ENCODE measurements at places on chromosomes 16 and 17.

DNA sequence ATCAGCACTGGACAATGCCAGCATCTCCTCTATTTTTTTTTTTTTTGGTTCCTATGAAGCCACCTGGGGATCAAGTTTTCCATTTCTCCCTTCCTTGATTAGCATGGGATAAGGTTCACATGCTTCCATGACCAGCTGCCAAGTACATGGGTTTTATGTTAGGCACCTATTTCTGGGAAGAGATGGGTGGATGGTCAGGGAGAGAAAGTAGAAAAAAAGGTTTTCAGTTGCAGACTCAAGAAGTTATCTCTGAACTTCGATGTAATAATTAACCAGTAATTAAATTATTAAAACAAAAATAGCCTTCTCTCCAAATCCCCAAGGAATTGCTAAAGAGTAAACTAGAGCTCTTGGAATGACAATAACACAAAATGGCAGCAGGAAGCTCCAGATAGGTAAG is 164.9 kb upstream of the MAF start:
- DNase-seq, result no peak

DNA sequence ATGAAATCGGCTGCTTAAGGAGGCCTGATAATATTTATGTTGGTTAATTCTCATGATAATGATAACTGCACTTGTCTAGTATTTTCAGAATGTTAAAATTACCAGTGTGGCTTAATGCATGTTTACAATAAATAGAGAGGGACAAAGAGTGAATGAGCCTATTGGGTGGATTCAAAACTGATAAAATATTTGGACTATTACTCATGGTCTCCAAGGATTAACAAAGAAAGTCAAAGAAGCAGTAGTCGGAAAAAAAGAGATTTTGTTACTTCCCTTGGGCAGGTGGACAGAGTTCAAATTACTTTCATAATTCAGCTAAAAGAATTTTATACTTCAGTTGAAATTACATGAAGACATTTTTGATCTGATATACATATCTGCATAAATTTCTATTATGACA is 258.2 kb upstream of the PMFBP1 start:
- DNase-seq, result no peak

GRCh38 chr16:2250652-2251295 is 613 bp downstream of the ECI1 start:
- DNase-seq, result no peak

DNA sequence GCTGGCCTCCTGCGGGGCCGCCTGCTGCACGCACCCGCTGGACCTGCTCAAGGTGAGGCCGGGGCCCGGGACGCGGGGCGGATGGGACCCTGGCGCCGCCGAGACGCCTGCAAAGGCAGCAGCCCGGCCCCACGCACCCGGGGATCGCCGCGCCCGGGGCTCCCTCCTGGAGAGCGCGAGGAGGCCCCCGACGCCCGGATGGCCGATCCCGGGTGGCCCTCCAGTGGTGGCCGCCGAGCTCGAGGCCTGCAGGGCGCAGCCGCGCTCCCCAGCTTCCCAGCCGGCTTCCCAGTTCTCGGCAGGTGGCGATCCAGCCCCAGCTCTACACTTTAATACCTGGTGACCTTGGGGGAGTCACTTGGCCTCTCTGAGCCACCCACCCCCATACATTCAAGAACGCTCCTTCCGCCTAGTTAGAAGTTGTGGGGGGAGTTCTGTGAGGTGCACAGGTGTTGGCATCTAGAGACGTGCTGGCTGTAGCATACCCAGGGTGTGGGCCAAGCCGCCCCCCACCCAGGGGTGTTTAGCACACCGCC is 452 bp downstream of the SLC25A10 start:
- no peak for DNase-seq

GRCh38 chr17:76887802-76888201 is 19.6 kb downstream of the MGAT5B start:
- DNase-seq, result no peak

DNA sequence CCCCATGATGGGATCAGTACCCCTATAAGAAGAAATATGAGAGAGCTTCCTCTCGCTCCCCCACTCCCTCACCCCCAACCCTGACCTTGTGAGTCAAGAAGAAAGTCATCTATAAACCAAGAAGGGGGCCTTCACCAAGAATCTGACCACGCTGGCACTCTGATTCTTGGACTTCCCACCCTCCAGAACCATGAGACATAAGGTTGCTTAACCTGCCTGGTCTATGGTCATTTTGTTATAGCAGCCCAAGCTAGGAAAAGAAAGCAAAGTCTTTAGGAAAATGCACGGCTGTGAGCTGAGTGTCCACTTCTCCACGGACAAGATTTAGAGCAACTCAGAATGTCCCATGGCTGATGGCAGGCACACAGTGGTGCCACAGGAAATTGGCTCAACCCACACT is 333.5 kb downstream of the SOX9 start:
- no peak for DNase-seq

DNA sequence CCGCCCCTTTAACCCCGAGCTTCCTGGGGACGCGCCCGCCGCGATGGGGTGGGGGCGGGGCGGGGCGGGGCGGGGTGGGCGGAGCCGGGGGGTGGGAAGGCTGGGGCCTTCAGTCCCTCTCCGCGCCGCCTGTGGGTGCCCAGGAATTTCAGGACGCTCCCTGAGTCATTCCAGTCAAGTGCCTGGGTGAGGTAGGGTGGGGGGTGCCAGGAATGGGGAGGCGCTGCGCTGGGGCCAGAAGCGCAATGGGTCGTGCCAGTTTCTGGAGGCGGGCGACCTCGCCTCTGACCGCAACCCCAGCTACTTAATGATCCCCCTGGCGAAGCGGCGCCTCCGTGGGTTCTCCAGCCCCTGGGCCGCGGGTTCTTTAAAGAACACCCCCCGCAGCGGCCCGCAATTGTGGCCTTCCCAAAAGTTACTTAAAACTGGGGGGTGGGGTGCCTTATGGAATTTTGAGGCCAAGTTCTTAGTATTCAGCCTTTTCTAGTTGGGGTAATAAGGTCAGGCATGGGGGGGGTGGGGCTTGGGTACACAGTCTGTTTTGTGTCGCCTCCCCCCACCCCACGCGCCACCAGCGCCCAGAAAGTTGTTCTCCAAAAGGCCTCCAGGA is 826 bp upstream of the GSE1 start:
- DNase-seq, result no peak

- DNase-seq, result no peak
Measured at GRCh38 chr16:11524098-11524760, 62.5 kb downstream of the LITAF start.

- no peak for DNase-seq
Measured at GRCh38 chr16:3988824-3989223, 108.3 kb upstream of the CREBBP start.

- no peak for DNase-seq
Measured at GRCh38 chr16:65315081-65315780, 193.4 kb upstream of the CDH11 start.

DNA sequence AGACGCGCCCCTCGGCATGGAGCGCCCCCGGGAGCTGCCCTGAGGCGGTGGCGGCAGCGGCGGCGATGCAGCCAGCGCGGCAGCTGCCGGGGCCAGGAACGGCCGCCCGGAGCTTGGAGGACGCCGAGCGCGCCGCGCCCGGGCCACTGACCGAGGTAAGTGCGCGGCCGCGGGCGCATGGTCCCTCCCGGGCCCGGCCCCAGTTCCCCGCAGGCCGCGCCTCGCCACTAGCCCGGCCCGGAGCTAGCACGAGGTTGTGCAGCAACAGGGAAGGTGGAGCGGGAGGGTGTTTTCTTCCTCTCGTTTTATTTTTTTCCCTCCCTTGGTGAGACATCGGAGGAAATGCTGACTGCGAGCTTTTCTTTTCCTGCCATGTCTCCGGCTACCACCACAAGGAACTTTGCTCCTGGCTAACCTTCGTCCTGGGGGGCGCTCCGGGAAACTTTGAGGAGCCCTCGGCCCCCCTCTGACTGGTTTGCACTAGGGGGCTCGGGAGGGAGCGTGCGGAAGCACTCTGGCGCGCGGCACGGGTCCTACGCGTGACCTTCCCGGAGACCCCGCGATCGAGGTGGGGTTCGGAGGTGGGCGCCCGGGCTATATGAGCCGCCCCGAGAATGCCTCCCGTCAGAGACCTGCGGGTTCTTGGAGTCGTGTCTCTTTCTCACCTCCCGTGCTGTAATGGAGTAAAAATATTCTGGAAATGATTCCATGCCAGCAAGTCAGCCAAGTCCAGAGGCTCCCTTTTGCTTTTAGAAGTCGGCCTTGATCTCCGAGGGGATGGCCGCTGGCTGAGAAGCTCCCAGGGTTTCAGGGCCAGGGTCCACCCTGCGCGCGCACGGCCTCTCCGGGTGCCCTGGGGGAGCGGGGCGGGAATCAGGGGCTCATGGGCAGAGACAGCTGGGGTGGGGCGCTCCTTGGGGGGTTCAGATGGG is 868 bp downstream of the KCNJ12 start:
- DNase-seq, result no peak

DNA sequence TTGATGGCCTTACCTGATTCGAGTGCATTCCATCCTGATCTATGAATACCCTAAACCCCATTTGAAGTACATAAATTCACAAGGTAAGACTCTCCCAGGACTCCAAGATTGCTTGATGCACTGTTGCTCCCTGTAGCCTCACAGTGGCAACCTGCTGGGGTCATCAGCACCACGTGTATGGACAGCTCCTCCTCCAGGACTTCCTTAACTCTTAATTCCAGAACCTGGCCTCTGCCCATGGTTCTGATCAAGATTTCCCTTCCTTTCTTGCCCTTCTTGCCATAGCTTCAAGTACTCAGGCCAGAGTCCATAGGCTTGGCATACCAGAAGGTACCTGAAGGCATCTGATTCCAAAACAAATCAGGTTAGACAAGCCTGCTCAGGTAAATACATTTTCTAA is 34.0 kb upstream of the NLK start:
- DNase-seq, result peak; percentile 60

- DNase-seq, result no peak
Measured at GRCh38 chr17:56681561-56682266, 88.2 kb downstream of the NOG start.

DNA sequence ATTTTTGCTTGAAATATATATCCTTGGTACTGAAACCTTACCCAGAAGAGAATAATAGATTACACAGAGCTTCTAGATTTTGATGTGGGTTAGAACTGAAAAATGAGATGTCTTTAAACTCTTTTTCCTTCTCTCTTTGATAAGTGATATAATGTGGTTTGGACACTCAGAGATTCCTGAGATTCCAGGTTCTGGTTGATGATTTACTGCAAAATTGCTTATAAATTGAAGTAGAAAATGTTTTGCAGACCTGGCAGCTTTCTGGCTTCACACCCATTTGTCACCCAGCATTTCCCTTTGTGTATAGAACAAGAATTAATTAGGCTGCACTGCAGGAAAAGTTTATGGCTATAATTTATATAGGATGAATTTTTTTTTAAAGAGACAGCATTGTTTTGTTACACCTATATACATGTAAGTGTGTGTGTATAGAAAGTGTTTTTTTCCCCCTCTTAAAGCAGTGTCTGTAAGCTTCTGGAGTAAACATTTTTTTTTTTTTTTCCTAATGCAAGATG is 23.5 kb downstream of the AATF start:
- DNase-seq, result no peak

- no peak for DNase-seq
Measured at GRCh38 chr17:67246403-67246652, 1.3 kb upstream of the HELZ start.

DNA sequence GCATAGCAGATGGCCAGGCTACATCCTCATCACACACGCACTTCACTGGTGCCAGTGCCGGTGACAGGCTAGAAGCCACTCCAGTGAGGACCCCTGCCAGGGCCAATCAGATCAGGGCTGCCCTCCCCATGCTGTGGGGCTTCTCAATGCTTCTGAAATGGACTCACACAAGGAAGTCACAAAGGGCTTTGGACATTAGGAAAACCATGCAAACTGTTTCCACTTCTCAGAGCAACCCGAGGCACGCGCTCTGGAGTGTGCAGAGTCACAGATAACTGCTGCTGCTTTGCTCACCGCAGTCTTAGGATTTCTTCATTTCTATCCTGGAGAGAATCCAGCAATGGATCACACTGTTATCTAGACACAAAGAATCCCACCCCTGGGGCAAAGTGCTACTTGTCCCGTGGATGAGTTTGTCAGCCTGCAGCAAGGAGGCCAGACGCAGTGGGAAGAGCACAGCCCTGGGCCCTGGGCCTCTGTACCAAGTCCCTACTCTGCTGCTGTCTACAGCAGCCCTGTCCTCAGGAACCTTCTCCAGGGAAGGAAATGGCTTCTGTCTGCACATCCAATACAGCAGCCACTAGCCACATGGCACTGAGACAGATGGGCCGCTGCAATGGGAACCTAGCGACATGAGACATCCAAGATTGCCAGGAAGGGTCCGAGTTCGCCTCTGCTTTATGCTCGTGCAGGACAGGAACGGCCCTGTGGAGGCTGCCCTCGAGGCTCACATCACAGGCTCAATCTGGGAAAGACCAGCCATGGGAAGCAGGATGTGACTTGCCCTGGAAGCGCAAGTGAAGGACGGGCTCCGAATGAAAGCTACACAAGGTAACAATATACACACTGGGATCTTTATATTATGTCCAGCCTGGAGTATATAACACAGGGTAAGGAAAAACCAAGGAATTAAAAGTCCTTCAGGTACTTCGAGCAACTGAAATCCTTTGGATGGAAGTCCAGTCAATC is 169.3 kb downstream of the ZFHX3 start:
- no peak for DNase-seq

- DNase-seq, result no peak
Measured at GRCh38 chr17:1371893-1372590, 28.0 kb downstream of the YWHAE start.

- peak; percentile 76 for DNase-seq
Measured at GRCh38 chr17:77322514-77323412, 182.0 kb downstream of the SEC14L1 start.

DNA sequence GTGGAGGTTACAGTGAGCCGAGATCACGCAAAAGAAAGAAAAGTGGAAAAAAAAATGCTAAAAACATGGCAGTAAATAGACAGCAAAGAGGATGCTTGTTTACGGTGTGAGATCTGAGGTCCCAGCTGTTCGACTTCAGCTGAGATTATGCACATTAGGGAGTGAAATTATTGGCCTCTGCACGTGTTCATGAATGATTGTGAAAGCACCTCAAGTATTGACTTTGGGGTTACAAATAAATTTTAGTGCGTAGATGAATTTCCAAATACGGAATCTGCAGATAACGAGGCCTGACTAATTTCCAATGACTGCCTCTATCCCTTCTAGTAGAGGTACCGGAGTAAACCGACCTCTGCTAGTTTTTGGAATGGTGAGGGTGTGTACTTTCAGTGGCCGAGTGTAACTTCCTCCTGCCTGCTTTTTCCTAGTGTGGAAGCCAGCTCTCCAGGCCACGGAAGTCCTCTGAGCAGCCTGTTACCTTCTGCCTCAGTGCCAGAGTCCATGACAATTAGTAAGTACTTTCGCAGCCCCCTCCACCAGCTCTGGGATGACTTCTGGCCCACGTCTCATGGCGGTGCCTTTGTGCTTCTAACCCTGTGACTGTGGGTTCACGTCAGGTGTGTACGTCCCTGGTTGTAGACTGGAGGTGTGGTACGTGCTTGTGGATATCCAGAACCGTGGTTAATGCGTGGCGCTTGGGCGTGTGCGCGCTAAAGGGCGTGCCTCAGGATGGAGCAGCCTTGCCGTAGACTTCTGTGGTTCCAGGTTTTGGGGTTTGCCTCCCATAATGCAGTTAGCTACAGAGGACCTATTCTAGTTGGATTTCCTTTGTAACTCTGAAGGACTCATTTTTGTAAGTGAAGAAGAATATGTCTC is 102.1 kb downstream of the SNX29 start:
- no peak for DNase-seq

All from right renal pelvis (tissue), 4 donors.